Activated naive CD4-positive, alpha-beta T cell treated with anti-CD3 and anti-CD28 coated beads, Interleukin-2, amount 50 U/mL, for 72 hours (primary cell): ENCODE measurements at places on chromosomes 4 and X. TPM values are rescaled to one million over a fixed set of nuclear protein-coding genes. Genes with fewer than 3 reads are reported as not detected.

The PABPC5 gene
- not detected for total RNA-seq

The EGFL6 gene
- total RNA-seq: not detected

The XK gene
- total RNA-seq: not detected

The MBNL3 gene
- total RNA-seq: 6.9 TPM

The NEUROG2 gene
- 0.10 TPM for total RNA-seq

The CXCR3 gene
- 6.8 TPM for total RNA-seq

The CSN3 gene
- total RNA-seq: not detected

The CPLX1 gene
- total RNA-seq: 0.11 TPM

The GPRASP1 gene
- total RNA-seq: 1.7 TPM

The GRPEL1 gene
- total RNA-seq: 81.9 TPM

The MAPK10 gene
- total RNA-seq: not detected

The ALB gene
- total RNA-seq: not detected

The DOK7 gene
- total RNA-seq: not detected

The ADGRL3 gene
- total RNA-seq: not detected

The DRP2 gene
- total RNA-seq: 1.5 TPM

The KCNE5 gene
- total RNA-seq: not detected

The ARMCX1 gene
- 2.8 TPM for total RNA-seq

The SLC7A11 gene
- 2.0 TPM for total RNA-seq

The UGT2B17 gene
- not detected for total RNA-seq

The ARMCX6 gene
- 44.6 TPM for total RNA-seq

The PF4V1 gene
- total RNA-seq: not detected

The ADGRA3 gene
- total RNA-seq: 17.3 TPM

The ZNF630 gene
- total RNA-seq: 3.0 TPM
